Activated B cell treated with CpG ODN at 0.5 μM for 24 hours (primary cell): ENCODE measurements at places on chromosomes 6 and 20.
A peak's percentile ranks its signal among the peaks of the same experiment; 100 is the strongest.

GRCh38 chr6:47762502-47762901 lies 19.3 kb upstream of the OPN5 start:
- no peaks in the 10 kb centered on the region for H3K4me1 ChIP-seq
- no peak overlapping the region for H3K4me3 ChIP-seq
- DNase-seq, result no peak
- H3K36me3 ChIP-seq, result no peaks in the 10 kb centered on the region

GRCh38 chr6:56419191-56419590 lies 171.8 kb upstream of the COL21A1 start:
- H3K27ac ChIP-seq, result no peak overlapping the region
- no peaks in the 10 kb centered on the region for H3K4me1 ChIP-seq
- DNase-seq, result no peak

- no peak overlapping the region for H3K27ac ChIP-seq
- peaks cover 11% of the 10 kb centered on the region for H3K4me1 ChIP-seq
- peaks cover 52% of the 10 kb centered on the region for H3K27me3 ChIP-seq
- DNase-seq, result no peak
- H3K4me3 ChIP-seq, result no peak overlapping the region
Measured at GRCh38 chr6:13009461-13009860, 292.9 kb downstream of the PHACTR1 start.

- H3K27ac ChIP-seq, result no peak overlapping the region
- H3K27me3 ChIP-seq, result no peaks in the 10 kb centered on the region
- H3K36me3 ChIP-seq, result no peaks in the 10 kb centered on the region
- no peak overlapping the region for H3K4me3 ChIP-seq
Measured at GRCh38 chr6:129753422-129753821, 43.4 kb upstream of the ARHGAP18 start.

- H3K27me3 ChIP-seq, result no peaks in the 10 kb centered on the region
- no peak overlapping the region for H3K4me3 ChIP-seq
- DNase-seq, result no peak
- H3K27ac ChIP-seq, result no peak overlapping the region
- peaks cover 2% of the 10 kb centered on the region for H3K4me1 ChIP-seq
- H3K36me3 ChIP-seq, result no peaks in the 10 kb centered on the region
Measured at GRCh38 chr6:145468534-145468933, 266.8 kb downstream of the EPM2A start.

- no peak overlapping the region for H3K27ac ChIP-seq
- peak overlapping the region; percentile 74 for H3K4me3 ChIP-seq
- H3K27me3 ChIP-seq, result peaks cover 5% of the 10 kb centered on the region
- no peak for DNase-seq
- H3K36me3 ChIP-seq, result no peaks in the 10 kb centered on the region
- no peaks in the 10 kb centered on the region for H3K4me1 ChIP-seq
Measured at GRCh38 chr20:19347943-19348456, 135.6 kb downstream of the SLC24A3 start.

- H3K4me3 ChIP-seq, result no peak overlapping the region
- H3K27ac ChIP-seq, result no peak overlapping the region
- peaks cover 15% of the 10 kb centered on the region for H3K36me3 ChIP-seq
- no peaks in the 10 kb centered on the region for H3K27me3 ChIP-seq
- DNase-seq, result no peak
Measured at GRCh38 chr6:135412761-135413160, 84.8 kb downstream of the AHI1 start.

DNA sequence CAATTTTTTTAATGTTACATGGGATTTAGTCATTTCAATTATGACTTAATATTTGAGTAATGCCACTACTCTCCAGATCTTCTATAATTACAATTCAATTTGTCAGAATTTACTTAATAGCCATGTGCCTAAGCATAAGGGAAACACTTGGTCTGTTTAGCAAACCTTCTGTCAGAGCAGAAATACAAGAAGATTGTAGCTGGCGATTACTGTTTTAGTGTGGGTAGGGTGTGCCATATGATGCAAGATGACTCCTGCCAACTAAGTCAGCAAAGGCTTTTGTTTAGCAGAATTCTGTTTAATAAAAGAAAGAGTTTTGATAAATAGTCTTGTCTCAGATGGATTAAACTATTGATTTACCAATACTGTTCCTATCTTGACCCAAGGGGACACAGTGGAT lies 455.4 kb downstream of the RNF144B start:
- H3K27me3 ChIP-seq, result no peaks in the 10 kb centered on the region
- H3K36me3 ChIP-seq, result no peaks in the 10 kb centered on the region
- no peak overlapping the region for H3K4me3 ChIP-seq
- H3K27ac ChIP-seq, result no peak overlapping the region
- H3K4me1 ChIP-seq, result no peaks in the 10 kb centered on the region
- DNase-seq, result no peak

- peak overlapping the region; percentile 38 for H3K4me3 ChIP-seq
- peaks cover 36% of the 10 kb centered on the region for H3K4me1 ChIP-seq
- H3K36me3 ChIP-seq, result no peaks in the 10 kb centered on the region
- no peak for DNase-seq
- no peak overlapping the region for H3K27ac ChIP-seq
Measured at GRCh38 chr20:33668466-33669155, 1.9 kb downstream of the ACTL10 start.

GRCh38 chr6:119934816-119935215 lies 585.3 kb upstream of the MAN1A1 start:
- no peak for DNase-seq
- H3K27ac ChIP-seq, result no peak overlapping the region
- no peaks in the 10 kb centered on the region for H3K36me3 ChIP-seq
- H3K27me3 ChIP-seq, result no peaks in the 10 kb centered on the region
- H3K4me3 ChIP-seq, result no peak overlapping the region
- H3K4me1 ChIP-seq, result peaks cover 16% of the 10 kb centered on the region

DNA sequence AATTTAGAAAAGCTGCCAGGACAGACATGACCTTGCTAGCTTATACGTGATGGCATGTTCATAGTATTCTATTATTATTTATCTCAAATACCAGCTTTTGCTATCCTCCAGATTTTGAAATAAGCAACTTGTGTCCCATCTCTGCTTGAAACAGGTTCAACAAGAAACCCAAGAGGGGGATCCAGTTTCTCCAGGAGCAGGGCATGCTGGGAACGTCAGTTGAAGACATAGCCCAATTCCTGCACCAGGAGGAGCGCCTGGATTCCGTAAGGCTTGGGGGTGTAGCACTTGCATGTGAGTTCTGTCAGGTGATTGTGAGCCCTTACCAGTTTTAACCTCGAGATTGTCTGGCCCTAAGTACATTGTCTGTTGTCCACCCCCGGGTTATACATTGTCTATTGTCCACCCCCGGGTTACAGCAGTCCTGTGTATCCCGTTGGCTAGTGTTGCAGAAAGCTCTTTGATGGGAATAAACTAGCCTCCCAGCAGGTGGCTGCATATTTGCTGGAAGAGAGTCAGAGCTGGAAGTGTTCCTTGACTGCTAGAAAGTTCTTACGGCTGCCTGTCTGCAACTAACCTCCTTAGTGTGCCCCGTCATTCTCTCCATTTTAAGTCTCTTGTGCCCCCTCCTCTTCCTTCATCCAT lies 61.4 kb upstream of the CSE1L start:
- no peak overlapping the region for H3K27ac ChIP-seq
- H3K4me3 ChIP-seq, result no peak overlapping the region
- DNase-seq, result no peak

DNA sequence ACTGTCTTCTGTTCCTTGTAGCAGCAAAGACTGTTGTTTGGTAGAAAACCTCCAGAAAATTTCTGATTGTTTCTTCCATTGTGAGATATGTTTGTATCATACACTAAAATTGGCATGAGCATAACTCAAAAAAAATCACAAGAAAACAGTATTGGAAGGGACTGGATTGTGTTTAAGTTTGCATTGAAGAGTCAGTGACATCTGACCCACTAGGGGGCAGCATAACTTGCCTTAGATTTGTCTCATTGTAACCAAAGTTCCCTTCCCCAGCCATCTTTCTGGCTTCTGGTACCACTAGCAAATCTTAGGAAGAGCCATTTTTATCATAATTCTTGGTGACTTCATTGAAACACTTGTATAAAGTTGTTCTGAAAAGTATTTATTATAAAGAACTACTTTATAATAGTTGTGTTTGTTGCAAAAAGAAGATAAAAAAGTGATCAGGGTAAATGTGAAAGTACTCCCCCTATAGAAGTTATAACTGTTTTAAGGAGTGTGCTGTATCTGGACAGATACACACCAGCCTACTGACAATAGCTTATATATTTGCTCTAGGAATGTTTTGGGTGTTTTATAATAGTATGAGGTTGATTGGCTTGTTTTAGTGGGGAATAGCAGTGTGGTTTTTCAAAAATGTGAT lies 7.7 kb downstream of the CSTF1 start:
- peaks cover 15% of the 10 kb centered on the region for H3K4me1 ChIP-seq
- H3K36me3 ChIP-seq, result peaks cover 83% of the 10 kb centered on the region
- H3K4me3 ChIP-seq, result no peak overlapping the region
- DNase-seq, result no peak
- no peak overlapping the region for H3K27ac ChIP-seq
- H3K27me3 ChIP-seq, result no peaks in the 10 kb centered on the region

DNA sequence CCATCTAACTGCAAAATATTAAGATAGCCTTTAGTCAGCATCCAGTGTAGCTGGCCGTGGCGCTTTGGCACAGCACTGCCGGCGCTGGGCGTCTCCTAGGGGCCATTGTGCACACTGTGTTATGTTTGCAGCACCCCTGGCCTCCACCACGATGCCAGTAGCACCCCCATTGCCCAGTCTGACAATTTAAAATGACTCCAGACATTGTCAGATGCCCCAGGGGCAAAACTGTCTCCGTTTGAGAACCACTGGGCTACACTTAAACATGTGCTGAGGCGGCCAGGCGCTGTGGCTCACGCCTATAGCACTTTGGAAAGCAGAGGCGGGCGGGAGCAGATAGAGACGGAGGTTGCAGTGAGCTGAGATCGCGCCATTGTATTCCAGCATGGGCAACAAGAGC lies 6.0 kb upstream of the MTG2 start:
- H3K4me1 ChIP-seq, result peaks cover 3% of the 10 kb centered on the region
- H3K4me3 ChIP-seq, result no peak overlapping the region
- H3K36me3 ChIP-seq, result peaks cover 19% of the 10 kb centered on the region
- no peaks in the 10 kb centered on the region for H3K27me3 ChIP-seq
- no peak for DNase-seq

GRCh38 chr20:58328836-58329235 lies 19.3 kb downstream of the RAB22A start:
- peaks cover 33% of the 10 kb centered on the region for H3K4me1 ChIP-seq
- H3K36me3 ChIP-seq, result peaks cover 38% of the 10 kb centered on the region
- no peaks in the 10 kb centered on the region for H3K27me3 ChIP-seq
- no peak overlapping the region for H3K4me3 ChIP-seq
- no peak overlapping the region for H3K27ac ChIP-seq
- DNase-seq, result no peak

DNA sequence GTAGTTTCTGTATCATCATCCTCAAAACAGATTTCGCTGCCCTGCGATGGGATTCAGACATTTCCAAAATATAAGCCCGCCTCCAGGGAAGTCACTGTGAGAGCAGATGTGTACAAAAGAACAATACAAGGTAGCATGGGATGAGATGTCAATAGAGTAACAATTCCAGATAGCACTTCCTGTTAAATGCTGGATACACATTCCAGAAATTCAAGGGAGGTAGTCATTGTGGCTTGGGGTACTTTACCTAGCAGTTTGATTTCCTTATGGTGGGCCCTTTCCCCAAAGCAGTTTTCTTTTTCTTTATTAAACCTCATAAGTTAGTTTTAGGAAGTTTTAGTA lies 2.5 kb downstream of the RNF217 start:
- no peak for DNase-seq
- no peak overlapping the region for H3K27ac ChIP-seq
- no peak overlapping the region for H3K4me3 ChIP-seq

GRCh38 chr6:168272415-168273325 lies 46.9 kb downstream of the DACT2 start:
- H3K4me1 ChIP-seq, result no peaks in the 10 kb centered on the region
- no peaks in the 10 kb centered on the region for H3K36me3 ChIP-seq
- DNase-seq, result no peak
- H3K4me3 ChIP-seq, result no peak overlapping the region
- peaks cover 15% of the 10 kb centered on the region for H3K27me3 ChIP-seq

DNA sequence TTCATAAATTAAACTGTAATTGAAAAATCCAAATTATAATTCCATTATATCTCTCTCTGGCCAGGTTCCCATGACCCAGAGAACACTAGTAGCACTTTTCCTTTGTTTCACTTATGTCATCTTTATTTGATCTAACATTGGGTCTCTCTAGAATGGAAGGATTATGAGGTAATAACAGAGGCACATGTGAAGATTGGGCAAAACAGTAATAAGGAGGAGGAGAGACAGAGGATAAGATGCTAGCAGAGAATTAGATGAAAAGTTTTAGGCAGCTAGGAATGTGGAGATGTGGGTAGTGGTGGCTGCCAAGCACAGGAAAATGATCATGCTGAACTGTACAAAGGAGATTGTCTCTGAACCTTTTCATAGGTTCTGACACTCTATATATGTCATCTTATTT lies 3.3 kb downstream of the TAB2 start:
- peak overlapping the region; percentile 9 for H3K4me3 ChIP-seq
- H3K4me1 ChIP-seq, result peaks cover 72% of the 10 kb centered on the region
- no peak for DNase-seq
- peak overlapping the region; percentile 3 for H3K27ac ChIP-seq
- peaks cover 9% of the 10 kb centered on the region for H3K36me3 ChIP-seq
- no peaks in the 10 kb centered on the region for H3K27me3 ChIP-seq

- no peak for DNase-seq
- H3K36me3 ChIP-seq, result no peaks in the 10 kb centered on the region
- no peaks in the 10 kb centered on the region for H3K27me3 ChIP-seq
- H3K4me1 ChIP-seq, result peaks cover 34% of the 10 kb centered on the region
- H3K27ac ChIP-seq, result no peak overlapping the region
Measured at GRCh38 chr6:167054987-167055386, 55.8 kb downstream of the CEP43 start.

DNA sequence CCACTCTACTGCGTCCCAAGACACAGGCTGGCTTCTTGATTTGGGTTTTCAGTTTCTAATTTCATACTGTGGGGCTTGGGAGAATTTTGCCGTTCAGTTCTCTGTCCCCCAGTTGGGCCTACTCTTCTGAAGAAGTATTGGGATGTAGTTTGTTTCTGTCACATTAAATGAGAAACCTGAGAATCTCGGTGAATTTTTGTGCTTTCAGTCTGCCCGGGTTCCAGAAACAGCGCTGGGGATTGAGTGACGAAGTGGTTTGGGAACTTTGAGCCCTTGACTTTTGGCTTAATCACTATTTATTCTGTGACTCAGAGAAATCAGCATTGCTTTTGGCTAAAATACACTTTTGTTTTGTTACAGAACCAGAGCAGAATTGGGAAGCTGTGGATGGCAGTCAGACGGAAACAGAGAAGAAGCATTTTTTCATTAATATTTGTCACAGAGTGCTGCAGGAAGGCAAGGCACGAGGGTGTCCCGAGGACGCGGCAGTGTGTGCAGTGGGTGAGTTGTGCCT lies 74.0 kb downstream of the IGF2R start:
- no peak for DNase-seq
- H3K36me3 ChIP-seq, result peaks cover 82% of the 10 kb centered on the region
- no peaks in the 10 kb centered on the region for H3K27me3 ChIP-seq
- no peak overlapping the region for H3K27ac ChIP-seq
